ENCODE measurements at places on chromosomes 2 and 18.

- no peak for DNase-seq
These were observed 211.6 kb downstream of the PID1 start for GRCh38 chr2:229059331-229060033.

- no peak for DNase-seq
These were observed 95.1 kb upstream of the FOSL2 start for GRCh38 chr2:28297531-28297930.

- DNase-seq = no peak
These were observed 1.2 kb downstream of the CPO start for GRCh38 chr2:206940546-206940945.

DNA sequence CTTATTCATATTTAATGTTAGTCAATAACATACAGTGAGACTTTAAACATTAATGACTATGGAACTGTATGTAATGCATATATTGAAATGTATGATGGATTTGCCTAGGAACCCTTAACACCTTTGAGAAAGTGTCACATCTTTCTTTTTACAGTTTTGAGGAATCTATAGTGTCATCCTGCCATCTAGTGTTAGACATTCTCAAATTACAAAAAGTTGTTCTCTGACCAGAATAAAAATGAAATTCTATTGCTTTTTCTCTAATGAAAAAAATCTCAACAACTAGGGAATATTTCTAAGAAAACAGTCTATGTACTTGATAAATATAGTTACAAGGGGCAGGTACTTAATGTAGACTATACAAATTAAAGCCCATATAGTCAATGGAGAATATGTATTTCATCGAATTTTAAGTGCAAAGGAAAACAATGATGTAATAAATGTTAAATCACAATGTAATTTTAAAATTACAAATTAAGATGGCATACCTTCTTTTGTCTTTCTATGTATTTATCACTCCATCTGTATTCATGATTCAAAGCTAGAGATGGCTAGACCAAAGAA, 5.1 kb upstream of the CALCRL start:
- DNase-seq = no peak

DNA sequence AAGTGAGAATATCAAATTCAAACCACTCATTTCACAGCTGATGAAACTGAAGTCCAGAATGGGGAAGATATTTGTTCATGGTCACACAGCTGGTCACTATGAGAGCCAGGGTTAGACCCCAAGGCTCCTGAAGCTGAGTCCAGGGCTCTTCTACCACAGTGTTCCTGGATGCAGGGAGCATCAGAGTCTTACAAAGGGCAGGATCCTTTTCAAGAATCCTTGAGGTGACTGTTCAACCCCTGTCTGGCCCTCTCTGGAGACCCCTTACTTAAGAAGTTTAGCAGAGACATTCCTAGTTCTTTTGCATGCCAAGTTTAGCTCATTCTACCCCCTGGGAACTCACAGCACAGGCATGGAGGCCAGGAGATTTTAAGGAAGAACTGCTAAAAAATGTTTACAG, 15.7 kb downstream of the PROKR1 start:
- no peak for DNase-seq

GRCh38 chr2:70987386-70987785, 7.3 kb downstream of the TEX261 start:
- DNase-seq = no peak

DNA sequence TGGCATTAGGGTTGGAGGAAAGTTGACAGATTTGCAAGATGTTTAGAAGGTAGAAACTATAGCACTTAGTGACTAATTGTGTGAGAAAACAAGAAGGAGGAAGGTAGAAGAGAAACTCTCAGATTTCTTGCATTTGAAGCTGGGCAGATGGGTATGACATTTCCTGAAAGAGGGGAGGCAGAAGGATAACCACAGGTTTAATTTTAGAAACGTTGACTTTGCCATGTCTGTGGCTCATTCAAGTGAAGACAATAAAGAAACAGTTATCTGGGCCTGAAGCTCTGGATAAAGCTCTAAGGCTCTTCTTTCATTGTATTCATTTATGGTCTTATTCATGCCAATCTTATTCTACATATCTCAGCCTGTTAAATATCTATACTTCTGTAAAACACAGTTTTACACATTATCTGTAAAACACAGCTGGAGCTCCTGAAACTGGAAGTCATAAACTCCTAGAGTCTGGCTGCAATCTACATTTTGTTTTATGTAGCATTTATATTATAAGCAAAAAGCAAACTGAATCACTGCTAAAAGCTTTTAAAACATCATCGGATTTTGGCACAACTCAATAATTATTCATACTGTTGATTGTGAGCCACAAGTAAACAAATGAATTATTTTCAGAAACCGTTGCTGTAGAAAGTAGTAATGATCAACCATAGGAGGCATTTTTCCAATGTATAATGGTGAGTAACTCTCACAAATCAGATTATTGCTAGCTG, 138.5 kb downstream of the RIT2 start:
- no peak for DNase-seq

GRCh38 chr18:49086926-49087325, 136.2 kb upstream of the SMAD7 start:
- DNase-seq = no peak

- DNase-seq = no peak
These were observed 14.7 kb upstream of the OTOS start for GRCh38 chr2:240155048-240155744.

DNA sequence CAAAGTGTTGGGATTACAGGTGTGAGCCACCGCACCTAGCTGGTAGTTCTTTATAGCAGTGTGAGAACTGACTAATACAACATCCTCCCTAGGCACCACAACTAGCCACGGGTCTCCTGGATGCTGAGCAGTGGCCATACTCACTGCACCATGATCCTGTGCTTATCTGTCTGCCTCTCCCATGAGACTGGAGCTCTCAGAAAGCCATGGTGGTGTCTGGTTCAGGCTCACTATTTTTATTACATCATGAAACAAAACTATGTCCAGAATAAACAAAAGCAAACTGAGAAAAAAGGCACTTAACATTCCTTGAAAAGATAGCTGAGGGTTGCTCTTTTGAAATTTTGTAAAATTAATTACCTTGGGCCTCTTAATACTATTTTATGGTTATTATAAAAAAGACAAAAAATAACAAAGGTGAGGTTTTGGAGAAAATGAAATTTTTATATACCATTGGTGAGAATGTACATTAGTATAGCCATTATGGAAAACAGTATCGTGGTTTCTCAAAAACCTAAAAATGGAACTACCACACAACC, 90.7 kb upstream of the TFCP2L1 start:
- DNase-seq = no peak

DNA sequence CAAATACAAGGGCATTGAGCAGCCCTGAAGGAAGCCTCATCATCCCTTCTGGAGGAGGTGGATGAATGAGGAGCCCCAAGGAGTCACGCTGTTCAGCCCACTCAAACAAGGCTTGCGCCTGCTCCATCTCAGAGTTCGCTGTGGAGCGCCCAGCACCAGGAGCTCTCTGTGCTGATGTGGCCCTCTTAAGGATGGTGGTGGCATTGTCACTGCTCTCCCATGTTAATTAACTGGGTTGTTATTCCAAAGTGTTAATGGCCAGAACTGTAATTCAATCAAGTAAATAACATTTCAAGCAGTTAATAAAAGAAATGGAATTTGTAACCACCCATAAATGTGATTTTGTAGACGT, 726.0 kb upstream of the RAB6C start:
- no peak for DNase-seq

- no peak for DNase-seq
These were observed 115.7 kb upstream of the OSR1 start for GRCh38 chr2:19474128-19474527.

- DNase-seq = no peak
These were observed 217.0 kb downstream of the ZFP36L2 start for GRCh38 chr2:43009448-43009847.

DNA sequence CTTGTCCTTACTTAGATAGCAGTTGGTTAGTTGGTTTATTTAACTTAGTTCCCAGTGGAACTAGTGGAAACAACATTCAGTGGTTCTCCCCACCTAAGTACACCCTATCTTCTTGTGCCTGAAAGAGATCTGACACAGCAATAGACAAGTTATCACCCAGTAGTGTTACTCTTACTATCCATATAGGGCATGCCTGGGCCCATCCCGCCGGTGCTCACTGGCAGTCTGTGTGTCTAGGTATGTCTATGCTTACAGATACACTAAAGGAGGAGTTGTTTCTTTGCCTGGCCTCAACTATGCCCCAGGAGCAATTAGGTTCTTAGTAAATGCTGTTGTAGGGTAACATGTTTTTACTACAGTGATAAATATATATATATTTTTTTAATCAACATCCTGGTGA, 12.0 kb upstream of the NRP2 start:
- DNase-seq = no peak

DNA sequence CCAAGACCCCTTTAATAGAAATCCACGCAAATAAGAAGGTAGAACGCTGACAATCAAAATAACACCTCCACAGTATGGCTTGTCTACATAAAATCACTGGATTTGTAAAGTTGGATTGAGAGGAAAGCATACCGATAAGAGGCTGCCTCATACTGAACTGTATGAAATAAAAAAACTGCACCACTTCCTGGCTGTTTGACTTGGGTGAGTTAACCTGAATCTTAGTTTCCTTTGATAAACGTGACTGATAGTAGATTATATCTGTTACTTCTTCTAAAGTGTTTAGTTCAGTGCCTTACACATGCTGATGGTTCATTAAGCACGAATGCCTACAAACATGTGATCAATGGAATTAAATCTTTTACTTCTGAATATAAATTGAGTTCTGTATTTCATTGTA, 140.4 kb upstream of the RNF152 start:
- DNase-seq = no peak

DNA sequence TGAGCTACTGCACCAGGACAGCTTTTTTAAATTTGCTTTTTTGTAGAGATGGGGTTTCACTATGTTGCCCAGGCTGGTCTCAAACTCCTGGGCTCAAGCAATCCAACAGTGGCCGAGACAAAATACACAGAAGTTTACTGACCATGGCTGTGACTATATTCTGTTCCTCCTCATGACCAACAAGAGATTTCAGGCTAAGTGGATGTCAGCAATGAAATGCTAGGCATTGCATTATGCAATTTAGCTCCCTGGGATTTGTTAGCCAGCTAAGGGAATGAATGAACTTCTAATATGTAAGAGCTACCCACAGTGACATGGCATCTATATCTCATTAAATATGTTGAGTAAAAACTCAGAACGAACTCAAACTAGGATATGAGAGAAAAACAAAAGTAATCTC, 81.9 kb upstream of the MBOAT2 start:
- DNase-seq = no peak

GRCh38 chr2:11699686-11700670, 30.0 kb upstream of the NTSR2 start:
- no peak for DNase-seq

DNA sequence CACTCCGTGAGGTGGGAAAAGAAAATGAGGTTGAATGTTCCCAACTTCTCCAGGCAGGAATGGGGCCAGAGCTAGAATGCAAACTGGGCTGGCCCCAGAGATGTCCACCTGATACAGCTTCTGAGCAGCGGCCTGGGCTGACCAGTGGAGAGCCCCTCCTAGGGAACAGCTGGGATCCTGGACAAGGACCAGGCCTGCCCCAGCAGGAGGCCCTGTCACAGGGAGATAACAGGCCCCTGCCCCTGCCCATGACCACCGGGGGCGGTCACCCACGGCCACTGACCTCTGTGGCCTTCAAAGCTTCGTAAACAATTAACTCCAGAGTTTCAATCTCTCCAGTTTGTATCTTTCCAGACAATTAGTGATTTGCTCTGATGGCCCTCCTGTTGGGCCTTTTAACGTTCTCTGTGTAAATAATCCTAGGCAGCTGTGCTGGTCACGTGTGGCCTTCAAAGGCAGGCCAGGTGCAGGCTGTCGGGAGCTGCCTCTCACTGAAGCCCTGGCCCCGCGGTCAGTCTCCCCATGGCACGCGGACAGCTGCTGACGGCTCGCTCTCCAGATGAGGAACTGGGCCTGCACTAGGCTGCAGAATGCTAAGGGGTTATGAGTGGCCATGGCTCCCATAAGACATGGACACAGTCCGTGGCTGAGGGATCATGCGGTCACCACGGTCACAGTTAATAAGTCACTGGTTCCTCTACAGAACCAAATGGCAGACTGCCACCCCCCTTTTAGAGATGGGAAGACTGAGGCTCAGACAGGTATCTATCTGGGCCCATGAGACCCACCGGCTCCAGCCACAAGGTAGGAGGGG, 9.2 kb downstream of the HS6ST1 start:
- no peak for DNase-seq

DNA sequence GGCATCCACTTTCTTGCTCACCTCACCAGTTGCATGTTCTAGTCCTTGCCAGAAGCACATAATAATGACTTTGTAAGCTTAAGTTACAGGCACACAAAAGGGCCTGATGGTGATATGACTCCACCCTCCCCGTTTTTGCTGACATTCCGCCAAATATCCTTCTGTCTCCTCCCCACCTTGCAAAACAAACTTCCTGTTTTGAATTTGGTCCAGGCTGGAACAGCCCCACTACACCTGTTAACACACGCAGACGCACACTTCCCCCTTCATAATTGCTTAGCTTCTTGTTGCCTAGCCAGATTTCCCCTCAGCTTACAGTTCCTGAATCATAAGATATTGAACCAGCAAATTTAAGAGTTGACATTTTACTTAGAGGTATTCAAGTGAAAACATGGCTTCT, at the start of gene MGAT5:
Gene MGAT5, plus strand, starts transcription at position 269 of the 400 bp plus-strand sequence. CDS start 332 bp downstream, outside the sequence.
- no peak for DNase-seq

GRCh38 chr18:8962855-8963635, 139.5 kb upstream of the NDUFV2 start:
- DNase-seq = no peak

DNA sequence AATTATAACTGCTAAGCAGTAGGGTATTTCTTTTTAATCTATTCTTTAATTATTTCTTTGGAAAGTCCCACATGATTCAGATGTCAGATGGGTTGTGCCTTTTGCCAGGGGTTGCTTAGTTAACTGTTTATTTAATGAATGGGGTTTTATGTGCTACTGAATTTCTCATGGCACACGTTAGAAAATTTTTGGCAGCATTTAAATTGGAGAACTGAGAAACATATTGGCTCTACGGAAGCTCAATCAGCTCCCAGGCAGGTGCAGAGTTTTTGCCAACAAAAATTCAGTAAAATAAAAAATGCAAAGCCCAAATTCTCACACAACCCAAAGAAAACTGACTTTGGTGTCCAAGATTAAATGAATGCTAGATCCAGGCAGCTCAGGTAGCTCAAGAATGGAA, 467.2 kb downstream of the NRXN1 start:
- no peak for DNase-seq

- DNase-seq = no peak
These were observed 324.2 kb upstream of the RGPD4 start for GRCh38 chr2:107502539-107502938.

DNA sequence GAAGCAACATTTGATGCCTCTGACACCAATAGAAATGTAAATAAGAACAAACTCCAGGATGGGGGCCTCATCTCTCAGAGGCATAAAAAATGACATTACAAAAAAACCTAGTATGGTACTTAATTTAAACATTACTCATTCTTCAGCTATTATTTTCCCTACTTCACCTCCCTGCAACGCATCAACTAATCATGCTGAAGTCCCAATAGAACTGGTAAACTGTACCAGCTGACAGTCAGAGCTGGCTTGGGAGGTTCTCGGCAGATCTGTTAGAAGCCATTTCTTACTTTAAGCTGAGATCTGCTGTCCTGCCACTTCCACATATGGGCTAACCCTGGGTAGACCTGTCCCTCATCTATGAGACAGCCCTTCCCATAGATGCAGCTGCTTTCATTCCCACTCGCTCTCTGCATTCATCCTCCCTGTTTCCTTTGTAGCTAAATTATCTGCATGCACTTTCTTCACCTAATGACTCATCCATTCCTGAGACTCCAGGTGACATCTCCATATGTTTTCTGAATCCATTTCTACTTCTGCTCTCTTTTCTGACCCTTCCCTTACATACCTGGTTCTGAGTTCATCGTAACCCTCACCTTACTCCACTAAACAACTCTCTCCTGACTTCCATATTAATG, 108.1 kb downstream of the AOX1 start:
- DNase-seq = no peak
